ENCODE measurements at places on chromosomes 11 and 22.

DNA sequence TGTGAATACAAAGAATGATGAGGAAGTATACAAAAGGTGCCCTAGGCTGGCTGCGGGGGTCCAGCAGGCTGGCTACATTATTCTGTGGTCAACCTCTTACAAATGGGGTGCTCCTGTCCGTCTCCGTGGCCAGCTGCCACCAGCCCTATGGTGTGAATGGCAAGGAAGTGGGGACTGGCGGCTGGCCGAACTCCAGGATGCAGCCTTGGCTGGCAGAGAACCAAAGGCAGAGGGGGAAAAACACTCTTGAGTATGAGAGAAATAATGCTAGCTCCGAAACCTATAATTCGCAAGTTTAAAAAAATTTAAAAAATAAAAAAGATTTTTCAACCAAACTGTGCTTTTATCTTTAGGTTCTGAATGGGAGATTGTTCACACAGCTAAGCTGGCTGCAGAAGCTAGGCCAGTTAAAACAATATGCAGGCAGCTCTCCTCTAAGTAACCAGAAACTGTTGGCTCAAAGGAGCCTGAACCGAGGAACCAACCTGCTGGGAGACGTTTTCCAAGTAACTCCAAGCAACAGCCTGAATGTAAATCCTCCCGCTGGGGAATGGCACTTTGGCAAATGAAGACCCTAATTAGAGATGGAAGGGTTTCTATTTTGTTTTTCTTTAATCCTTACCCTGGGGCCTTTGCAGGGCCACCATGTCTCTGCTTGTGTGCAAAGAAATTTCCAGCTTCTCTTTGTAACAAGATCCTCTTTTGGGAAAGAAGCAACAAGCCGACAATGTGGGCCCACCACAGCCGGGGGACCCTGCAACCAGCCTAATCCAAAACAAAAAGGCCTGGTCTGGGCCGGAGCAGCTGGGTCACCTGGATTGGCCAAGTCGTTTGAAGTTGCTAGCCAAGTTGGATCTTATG is 50.2 kb downstream of the C22orf31 start:
- H3K36me3 ChIP-seq = no peaks in the 10 kb centered on the region
- no peak overlapping the region for H3K27ac ChIP-seq
- DNase-seq = no peak
- no peaks in the 10 kb centered on the region for H3K27me3 ChIP-seq
- no peak overlapping the region for H3K4me3 ChIP-seq
- peaks cover 6% of the 10 kb centered on the region for H3K4me1 ChIP-seq

GRCh38 chr11:17458268-17458667 is 18.4 kb downstream of the ABCC8 start:
- H3K27me3 ChIP-seq = peaks cover 3% of the 10 kb centered on the region
- H3K4me3 ChIP-seq = no peak overlapping the region

GRCh38 chr11:91194546-91194945 is 971.7 kb upstream of the CHORDC1 start:
- no peaks in the 10 kb centered on the region for H3K27me3 ChIP-seq
- no peaks in the 10 kb centered on the region for H3K4me1 ChIP-seq
- H3K4me3 ChIP-seq = no peak overlapping the region

DNA sequence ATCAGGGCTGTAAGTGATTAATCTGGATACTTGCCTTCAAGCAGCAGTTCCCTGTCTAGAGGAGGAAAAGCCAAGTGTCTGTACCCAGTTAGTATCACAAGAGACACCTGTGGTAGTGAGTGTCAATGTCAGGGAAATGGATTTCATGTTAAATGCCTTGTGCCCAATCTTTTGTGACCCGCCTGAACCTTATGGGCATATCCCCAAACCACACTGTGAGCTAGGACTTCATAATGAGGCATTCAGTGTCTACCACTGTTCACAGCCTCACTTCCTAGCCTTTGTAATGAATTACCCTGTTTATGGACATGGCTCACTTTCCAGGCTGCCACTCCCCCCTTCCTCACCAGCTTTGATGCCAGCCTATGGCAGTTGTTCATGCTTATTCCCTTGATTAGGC is 125.1 kb downstream of the TRIM44 start:
- no peak overlapping the region for H3K27ac ChIP-seq
- H3K4me1 ChIP-seq = peaks cover 17% of the 10 kb centered on the region
- H3K27me3 ChIP-seq = no peaks in the 10 kb centered on the region

- no peak for DNase-seq
- H3K36me3 ChIP-seq = no peaks in the 10 kb centered on the region
- peaks cover 39% of the 10 kb centered on the region for H3K4me1 ChIP-seq
- no peaks in the 10 kb centered on the region for H3K27me3 ChIP-seq
Observed at GRCh38 chr11:62406034-62406433, 12.8 kb upstream of the SCGB1A1 start.

DNA sequence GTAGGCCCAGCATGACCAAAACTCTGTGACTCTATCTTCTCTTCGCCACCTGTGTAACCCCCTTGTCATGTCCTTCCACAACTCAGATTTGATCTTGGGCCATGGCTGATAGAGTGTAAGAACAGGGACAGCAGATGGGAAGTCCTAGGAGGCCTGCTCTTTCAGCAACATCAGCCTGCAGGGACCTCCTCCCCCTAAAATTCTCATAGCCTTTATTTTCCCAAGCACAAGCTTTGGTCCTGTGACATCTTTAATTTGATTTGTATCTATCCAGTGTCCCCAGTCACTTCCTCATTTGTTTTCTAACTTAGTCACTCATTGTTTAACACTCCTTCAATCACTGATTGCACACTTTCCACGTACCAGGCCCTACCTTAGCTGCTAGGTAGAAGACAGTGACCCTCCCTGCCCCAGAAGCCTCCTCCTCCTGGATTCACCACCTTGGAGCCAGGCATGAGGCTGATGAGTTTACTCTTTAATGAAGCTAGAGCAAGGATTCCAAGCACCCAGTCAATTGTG is 5.3 kb downstream of the UBQLN3 start:
- H3K4me3 ChIP-seq = no peak overlapping the region
- H3K27ac ChIP-seq = no peak overlapping the region
- no peaks in the 10 kb centered on the region for H3K27me3 ChIP-seq
- DNase-seq = no peak
- H3K36me3 ChIP-seq = no peaks in the 10 kb centered on the region
